ENCODE measurements at places on chromosomes 4 and X.

GRCh38 chr4:73034896-73035295 is 34.6 kb downstream of the COX18 start:
- no peaks in the 10 kb centered on the region for H3K27me3 ChIP-seq
- H3K27ac ChIP-seq = no peak overlapping the region
- no peak overlapping the region for H3K4me3 ChIP-seq
- no peaks in the 10 kb centered on the region for H3K4me1 ChIP-seq

DNA sequence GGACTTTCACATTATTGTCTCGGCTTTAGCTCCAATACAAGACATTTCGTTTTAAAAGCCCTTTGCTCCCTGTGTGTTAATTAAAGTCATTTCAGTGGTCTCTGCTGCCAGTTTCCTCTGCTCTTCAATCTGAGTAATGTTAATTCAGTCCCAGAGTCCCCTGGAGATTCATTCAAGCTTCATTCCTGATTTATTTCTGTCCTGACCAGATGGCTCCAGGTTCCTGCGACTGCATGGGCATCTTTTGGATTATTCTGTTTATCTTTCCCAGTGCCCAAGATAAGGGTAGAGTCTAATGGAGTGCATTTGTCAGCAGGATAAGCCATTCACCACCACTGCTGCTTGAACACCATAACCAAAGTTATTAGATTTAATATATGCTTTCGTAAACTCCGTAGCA is 6.1 kb upstream of the PAGE1 start:
- H3K4me3 ChIP-seq = no peak overlapping the region
- DNase-seq = no peak
- H3K36me3 ChIP-seq = no peaks in the 10 kb centered on the region
- no peaks in the 10 kb centered on the region for H3K27me3 ChIP-seq

DNA sequence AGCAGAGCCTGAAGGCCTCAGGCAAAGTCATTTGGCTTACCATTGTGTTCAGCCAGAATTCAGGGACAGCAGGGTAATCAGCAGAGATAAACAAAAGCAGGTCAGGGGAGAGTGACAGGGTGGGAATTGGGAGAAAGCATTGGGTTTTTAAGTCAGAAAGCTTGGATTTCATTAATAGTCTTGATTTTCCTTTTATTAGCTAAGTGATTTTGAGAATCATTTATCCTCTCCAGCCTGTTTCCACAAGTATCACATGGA is 410.1 kb downstream of the HNRNPD start:
- H3K4me3 ChIP-seq = no peak overlapping the region
- H3K4me1 ChIP-seq = no peaks in the 10 kb centered on the region
- DNase-seq = no peak

GRCh38 chr4:128294464-128294863 is 6.9 kb upstream of the PGRMC2 start:
- H3K36me3 ChIP-seq = no peaks in the 10 kb centered on the region
- no peak for DNase-seq
- no peaks in the 10 kb centered on the region for H3K27me3 ChIP-seq
- no peak overlapping the region for H3K4me3 ChIP-seq
- H3K4me1 ChIP-seq = no peaks in the 10 kb centered on the region
- no peak overlapping the region for H3K27ac ChIP-seq

GRCh38 chr4:76782837-76783236 is 115.1 kb downstream of the SOWAHB start:
- no peaks in the 10 kb centered on the region for H3K27me3 ChIP-seq
- H3K27ac ChIP-seq = no peak overlapping the region
- no peak for DNase-seq
- H3K36me3 ChIP-seq = no peaks in the 10 kb centered on the region
- no peak overlapping the region for H3K4me3 ChIP-seq

- no peaks in the 10 kb centered on the region for H3K36me3 ChIP-seq
- DNase-seq = no peak
- no peak overlapping the region for H3K4me3 ChIP-seq
- no peaks in the 10 kb centered on the region for H3K27me3 ChIP-seq
Observed at GRCh38 chr4:38091636-38092035, 131.4 kb downstream of the PTTG2 start.

DNA sequence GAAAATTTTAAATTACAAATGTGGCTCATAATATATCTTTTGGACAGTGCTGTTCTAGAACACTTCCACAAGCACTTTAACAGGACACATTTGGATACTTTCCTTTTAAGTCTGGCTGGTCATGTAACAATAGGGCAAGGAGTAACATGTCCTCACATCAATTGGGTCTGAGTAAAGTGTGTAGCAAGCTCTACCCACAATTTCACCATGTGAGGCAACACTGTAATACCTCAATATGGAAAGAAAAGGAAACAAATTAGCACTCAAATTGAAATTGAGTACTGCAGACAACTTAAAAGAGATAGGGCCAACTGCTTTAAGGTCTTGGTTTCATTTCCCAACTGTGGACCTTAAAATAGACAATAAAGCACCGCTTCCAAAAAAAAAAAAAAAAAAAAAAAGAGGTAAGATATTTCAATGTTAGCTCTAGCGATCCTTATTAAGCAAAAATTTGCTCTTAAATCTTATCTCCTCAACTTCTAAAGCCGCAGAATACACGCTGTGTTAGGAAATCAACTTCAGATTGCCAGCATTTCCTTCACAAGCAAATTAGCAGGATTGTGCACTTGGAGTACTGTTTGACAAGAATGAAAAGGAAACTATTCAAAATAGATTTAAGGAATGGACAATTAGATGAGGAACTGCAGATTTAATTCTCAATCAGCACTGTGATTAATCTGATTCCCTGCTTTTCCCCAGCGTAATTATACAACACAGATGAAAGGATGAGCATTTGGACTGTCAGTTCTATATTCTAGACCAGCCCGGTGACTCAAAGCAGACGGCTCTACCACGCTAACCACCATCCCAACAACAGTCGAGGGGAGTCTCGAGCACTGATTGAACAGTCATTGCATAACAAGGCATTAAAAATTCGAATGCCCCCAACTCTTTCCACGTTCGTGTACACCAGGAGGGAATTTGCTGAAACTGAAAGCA is 1.6 kb downstream of the CASK start:
- no peak for DNase-seq
- no peaks in the 10 kb centered on the region for H3K4me1 ChIP-seq
- peak overlapping the region; percentile 90 for H3K27ac ChIP-seq
- H3K4me3 ChIP-seq = peak overlapping the region; percentile 59
- H3K36me3 ChIP-seq = no peaks in the 10 kb centered on the region
- no peaks in the 10 kb centered on the region for H3K27me3 ChIP-seq

GRCh38 chr4:107870916-107871786 is 46.4 kb downstream of the SGMS2 start:
- peaks cover 15% of the 10 kb centered on the region for H3K4me1 ChIP-seq
- no peak for DNase-seq
- H3K4me3 ChIP-seq = no peak overlapping the region
- no peaks in the 10 kb centered on the region for H3K36me3 ChIP-seq
- H3K27me3 ChIP-seq = no peaks in the 10 kb centered on the region

DNA sequence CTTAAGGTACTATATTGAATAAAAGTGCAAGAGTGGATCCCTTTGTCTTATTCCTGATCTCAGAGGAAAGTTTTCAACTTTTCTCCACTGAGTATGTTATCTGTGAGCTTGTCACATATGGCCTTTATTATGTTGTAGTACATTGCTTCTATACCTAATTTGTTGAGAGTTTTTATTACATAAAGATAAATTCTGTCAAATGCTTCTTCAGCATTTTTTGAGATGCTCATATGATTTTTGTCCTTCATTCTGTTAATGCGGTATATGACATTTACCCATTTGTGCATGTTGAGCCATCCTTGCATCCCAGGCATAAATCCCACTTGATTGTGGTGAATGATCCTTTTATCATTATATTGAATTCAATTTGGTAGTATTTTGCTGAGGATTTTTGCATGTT is 11.0 kb downstream of the SLC25A31 start:
- no peak overlapping the region for H3K27ac ChIP-seq
- H3K4me1 ChIP-seq = no peaks in the 10 kb centered on the region
- H3K36me3 ChIP-seq = no peaks in the 10 kb centered on the region

DNA sequence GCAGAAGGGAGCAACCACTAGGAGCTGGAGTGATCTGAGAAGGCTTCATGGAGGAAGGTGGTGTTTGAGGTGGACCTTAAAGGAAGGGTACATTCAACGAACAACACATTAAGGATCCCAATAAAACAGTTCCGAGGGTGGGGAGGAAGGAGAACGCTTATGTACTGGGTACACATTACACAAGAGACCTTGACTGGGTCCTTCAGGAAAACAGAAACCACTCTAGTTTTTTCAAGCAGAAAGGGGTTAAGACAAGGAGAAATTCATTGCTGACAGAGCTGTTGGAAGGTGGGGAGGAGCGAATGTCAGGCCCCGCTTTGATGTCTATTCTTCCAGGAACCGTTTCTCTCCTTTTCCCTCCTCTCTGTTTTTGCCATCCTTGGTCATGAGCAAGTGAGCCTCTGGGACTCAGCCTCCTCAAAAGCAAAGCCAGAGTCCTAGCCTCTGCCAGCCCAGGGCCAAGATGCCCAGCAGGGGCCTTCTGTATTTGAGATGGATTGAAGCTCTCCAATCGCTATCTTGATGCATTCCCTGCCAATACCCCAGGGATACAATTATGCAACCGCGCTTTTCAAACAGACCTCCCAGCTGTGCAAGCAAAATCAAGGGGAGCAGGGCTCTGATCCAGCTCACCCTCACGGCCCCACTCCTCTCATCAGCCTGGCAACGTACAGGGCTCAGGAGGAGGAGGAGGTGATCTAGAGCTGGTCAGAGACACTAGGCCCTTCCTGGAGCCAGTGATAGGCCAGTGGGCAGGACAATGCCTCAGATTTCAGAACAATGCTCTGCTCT is 48.4 kb downstream of the ZBTB49 start:
- DNase-seq = peak; percentile 25
- no peaks in the 10 kb centered on the region for H3K36me3 ChIP-seq
- H3K27ac ChIP-seq = peak overlapping the region; percentile 11

DNA sequence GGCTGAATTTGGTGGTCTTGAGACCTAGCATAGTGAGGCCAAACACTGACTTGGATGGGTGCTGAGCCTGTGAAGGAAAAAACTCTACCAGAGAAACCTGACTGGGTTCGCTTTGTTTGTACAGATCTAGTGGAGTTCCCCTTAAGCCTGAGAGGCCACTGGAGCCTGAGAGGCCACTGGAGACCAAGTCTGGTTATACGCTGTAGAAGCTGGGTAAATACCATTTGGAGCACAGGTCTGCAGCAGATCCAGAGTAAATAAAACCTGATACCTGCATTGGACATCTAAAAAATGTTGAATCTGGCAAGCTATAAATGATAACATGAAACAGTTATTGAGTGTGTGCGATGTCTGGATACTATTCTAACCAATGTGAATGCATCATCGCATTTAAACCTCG is 104.3 kb upstream of the IGSF1 start:
- no peak overlapping the region for H3K4me3 ChIP-seq
- H3K4me1 ChIP-seq = no peaks in the 10 kb centered on the region
- no peaks in the 10 kb centered on the region for H3K36me3 ChIP-seq
- peak; percentile 34 for DNase-seq

DNA sequence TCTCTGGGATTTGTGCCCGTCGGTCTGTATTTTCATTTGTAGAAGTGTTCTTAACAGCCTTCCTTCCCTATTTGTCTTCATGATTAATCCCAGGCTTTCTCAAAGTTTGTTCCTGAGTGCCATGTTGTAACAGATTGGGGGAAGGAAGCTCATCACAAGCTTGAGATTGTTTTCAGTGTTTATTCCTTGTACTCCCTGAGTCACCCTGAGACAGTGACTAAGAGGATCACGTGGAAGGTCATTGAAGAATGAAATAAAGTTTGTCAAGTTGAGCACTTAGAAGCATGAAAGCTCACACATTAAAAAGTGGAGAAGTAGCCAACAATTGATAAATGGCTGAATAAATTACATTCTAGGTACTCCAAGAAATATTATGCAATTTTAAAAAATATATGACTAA is 153.5 kb upstream of the FAM241A start:
- peaks cover 6% of the 10 kb centered on the region for H3K4me1 ChIP-seq
- no peaks in the 10 kb centered on the region for H3K27me3 ChIP-seq

GRCh38 chr4:141896687-141897086 is 260.3 kb downstream of the IL15 start:
- no peak overlapping the region for H3K27ac ChIP-seq
- no peak for DNase-seq
- H3K4me3 ChIP-seq = no peak overlapping the region

DNA sequence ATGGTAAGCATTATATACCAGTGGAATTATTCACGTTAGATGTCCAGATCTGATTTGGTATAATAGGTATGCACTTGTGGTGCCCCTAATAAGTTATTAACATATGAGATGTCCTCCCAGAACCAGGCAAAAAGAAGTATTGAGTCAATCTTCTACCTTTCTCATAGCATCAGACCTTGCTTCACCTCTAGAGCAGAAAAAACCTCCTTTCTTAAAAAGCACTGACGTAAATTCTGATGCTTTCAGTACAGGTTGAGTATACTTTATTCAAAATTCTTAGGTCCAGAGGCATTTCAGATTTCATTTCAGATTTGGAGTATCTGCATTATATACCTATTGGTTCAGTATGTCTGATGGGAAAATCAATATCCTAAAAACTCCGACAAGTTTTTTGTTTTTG is 22.4 kb downstream of the LEF1 start:
- no peaks in the 10 kb centered on the region for H3K36me3 ChIP-seq
- no peaks in the 10 kb centered on the region for H3K4me1 ChIP-seq
- no peak for DNase-seq

- H3K4me1 ChIP-seq = peaks cover 9% of the 10 kb centered on the region
- no peak overlapping the region for H3K4me3 ChIP-seq
- peak overlapping the region; percentile 75 for H3K27ac ChIP-seq
- H3K27me3 ChIP-seq = no peaks in the 10 kb centered on the region
- no peak for DNase-seq
Observed at GRCh38 chr4:185108185-185108584, 34.9 kb upstream of the SLC25A4 start.

DNA sequence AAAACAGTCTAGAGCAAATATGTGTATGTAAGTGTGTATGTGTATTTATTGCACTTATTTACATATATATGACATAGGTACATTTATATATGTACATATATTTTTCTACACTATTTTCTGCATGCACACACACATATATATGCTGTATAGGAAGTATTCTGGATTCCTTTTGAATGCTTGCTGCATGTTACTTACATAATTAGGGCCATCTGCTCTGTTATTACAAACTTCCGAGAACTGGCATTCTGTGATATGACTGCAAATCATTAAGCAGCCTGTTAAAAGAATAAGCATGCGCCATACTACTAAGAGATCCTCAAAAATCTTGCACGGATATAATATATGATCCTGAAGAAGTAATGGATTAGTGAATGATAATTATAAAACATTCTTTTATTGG is 1157.6 kb upstream of the TENM3 start:
- no peaks in the 10 kb centered on the region for H3K27me3 ChIP-seq
- no peaks in the 10 kb centered on the region for H3K36me3 ChIP-seq
- H3K4me1 ChIP-seq = no peaks in the 10 kb centered on the region
- no peak for DNase-seq
- H3K4me3 ChIP-seq = no peak overlapping the region
- H3K27ac ChIP-seq = no peak overlapping the region

Measured in upper lobe of left lung (tissue), 6 donors.